ENCODE measurements at places on chromosomes 12 and 14.

- DNase-seq, result no peak
Measured at GRCh38 chr12:124381456-124382296, 86.8 kb downstream of the RFLNA start.

GRCh38 chr14:100878271-100879146 lies 25.0 kb downstream of the RTL1 start:
- DNase-seq, result no peak

- DNase-seq, result no peak
Measured at GRCh38 chr14:85402569-85403162, 127.3 kb upstream of the FLRT2 start.

GRCh38 chr14:66009089-66009488 lies 477.1 kb upstream of the CCDC196 start:
- no peak for DNase-seq

- DNase-seq, result no peak
Measured at GRCh38 chr12:106288494-106289195, 13.9 kb upstream of the TCP11L2 start.

- no peak for DNase-seq
Measured at GRCh38 chr14:105023144-105023543, 2.3 kb upstream of the CDCA4 start.

GRCh38 chr12:130288206-130288605 lies 49.5 kb upstream of the PIWIL1 start:
- no peak for DNase-seq

DNA sequence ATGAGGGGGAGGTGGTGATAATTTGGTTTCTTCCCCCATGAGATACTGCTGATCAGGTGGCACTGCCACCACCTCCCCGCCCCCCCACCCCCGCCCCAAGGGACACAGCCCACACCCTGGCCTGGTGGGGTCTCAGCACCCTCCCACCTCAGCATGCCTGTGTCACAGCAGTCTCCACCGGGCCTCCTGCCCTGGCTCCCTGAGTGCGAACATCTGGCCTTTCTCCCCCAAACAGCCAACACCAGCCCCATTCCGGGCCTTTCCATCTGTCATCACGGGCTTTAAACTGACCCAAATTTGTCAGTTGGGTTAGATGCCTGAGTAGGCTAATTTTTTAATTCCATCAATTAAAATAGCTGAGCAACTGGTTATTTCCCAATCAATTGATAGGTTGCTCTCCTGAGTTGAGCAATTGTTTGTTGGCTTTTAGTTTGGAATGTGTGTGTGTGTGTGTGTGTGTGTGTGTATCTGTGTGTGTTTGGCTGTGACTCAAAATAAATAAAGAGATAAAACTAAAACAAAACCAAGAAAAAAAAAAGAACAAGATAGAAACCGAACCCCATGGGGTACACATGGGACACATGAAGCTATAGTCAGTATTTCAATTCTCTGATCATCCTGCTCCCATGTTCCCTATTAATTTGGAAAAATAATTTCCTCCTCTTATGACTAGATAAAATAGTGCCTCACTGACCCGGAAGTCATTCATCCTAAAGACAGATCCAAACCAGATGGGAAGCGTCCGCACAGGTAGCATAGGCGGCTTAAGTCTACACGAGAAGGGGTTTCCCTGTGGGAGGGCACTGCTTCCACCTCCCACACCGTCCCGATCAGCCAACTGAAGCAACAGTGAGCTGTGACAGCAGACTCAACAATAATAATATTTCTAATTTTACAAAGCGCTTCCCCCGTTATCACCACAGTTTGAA lies 7.4 kb downstream of the SERPINA12 start:
- DNase-seq, result no peak

DNA sequence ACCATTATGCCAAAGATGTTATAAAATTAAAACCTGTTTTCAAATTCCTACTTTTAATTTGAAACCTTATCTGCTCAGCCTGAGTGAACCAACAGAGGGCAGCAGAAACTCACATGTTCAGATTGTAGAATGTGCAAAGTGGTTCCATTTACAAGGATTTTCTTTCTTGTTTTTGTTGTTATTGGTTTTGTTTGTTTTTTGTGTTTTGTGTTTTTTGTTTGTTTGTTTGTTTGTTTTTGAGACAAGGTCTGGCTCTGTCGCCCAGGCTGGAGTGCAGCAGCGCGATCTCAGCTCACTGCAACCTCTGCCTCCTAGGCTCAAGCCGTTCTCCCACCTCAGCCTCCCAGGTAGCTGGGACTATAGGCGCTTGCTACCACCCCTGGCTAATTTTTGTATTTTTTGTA lies 22.8 kb upstream of the GARIN2 start:
- DNase-seq, result no peak

- no peak for DNase-seq
Measured at GRCh38 chr12:3996322-3996721, 123.1 kb upstream of the PARP11 start.

GRCh38 chr12:2627835-2628191 lies 167.0 kb upstream of the FKBP4 start:
- DNase-seq, result no peak

DNA sequence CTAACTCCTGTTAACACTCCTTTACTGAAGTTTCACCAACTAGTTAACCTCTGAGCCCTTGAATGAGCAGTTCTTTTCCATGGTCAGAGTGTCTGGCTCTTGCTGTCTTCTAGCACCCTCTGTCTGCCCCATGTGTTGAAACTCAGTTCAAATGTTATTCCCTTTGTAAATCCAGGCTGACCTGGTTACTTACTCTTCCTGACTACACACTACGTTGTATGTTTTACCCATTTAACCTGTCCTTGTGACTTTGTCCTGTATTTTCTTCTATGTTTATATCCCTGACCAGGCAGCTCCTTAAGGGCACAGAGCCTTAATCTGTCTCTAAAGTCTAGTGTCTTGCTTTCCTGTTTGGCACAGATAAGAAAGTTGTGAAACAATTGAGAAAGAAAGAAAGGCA lies 389.0 kb upstream of the RPL10L start:
- DNase-seq, result no peak

- DNase-seq, result no peak
Measured at GRCh38 chr14:74302152-74302628, 544 bp downstream of the ABCD4 start.

GRCh38 chr12:57162553-57163125 lies 15.2 kb upstream of the LRP1-AS start:
- no peak for DNase-seq

DNA sequence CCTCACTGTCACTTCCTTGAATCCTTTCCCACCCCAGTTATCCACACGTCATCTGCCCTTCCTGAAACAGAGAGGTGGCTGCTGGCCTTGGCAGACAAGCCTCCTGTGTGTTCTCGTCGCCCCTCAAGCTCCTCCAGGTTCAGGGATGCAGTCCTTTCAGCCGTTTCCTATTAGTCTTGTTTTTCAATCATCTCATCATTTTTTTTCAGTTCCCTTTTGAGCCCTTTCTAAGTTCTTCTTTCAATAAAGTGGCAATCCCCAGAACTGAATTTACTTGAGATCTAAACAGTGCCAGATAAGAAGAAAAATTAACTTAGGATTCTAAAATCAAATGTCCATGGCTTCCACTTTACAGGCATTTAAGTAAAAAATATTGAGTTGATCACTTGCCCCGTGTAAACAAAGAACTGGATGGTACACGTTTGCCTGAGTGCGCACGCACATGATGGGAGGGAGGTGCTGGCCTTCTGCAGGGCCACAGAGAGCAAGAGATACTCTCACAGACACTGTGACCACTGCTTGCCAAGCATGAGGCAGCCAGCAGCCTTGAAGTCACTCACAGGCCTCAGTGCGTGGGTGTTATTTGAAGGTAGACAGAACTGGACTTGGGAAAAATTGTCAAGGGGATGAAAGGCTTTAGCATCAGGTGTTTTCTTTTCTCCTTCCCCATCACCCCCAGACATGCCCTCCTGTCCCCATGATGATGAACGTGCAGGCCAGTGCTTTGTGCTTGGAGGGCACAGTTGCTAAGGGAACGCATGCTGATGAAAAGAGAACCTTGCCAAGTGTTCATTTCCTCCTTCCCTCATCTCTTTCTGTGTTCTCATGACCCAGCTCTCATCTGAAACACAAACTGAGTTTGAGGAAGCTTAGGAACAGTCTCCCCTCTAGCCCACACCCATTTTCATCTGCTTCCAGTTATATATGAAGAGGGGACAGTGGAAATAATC lies 408.3 kb downstream of the EGLN3 start:
- DNase-seq, result no peak

DNA sequence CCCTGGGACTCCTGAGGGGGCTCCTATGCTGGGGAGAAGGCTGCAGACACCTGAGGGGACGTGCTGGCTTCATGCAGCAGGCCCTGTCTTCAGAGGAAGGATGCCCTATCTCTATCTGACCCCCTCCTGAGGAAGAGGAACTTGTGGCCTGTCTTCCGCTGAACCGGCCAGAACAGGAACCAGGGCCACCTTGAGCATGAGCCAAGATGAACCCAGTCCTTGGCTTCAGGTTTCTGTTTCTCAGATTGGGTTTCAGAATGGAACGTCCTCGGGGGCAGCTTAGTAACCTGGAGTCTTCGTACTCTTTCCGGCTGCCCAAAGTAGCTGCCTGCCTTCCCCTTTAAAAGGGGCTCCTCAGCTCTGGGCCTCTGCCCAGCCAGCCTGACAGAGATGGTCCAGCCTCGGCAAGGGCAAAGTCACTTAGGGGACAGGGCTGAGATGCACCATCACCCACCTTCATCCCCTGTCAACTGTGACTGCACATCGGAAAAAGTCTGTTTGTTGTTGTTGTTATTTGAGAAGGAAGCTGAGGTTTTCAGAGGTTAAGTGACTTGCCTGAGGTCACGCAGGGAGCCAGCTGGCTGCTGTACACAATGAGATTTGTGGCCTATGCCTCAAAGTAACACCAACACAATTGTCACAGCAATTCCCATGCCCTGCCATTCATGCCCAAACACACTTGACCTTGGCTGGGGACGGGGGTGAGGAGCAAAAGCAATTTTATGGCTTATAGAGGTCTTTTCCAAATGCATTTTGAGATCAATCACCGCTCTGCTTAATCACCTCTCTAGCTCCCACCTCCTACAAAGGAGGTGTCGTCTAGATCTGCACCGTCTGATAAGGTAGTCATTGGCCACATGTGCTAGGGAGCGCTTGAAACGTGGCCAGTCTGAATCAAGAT lies 13.4 kb downstream of the ASB2 start:
- peak; percentile 85 for DNase-seq

- DNase-seq, result no peak
Measured at GRCh38 chr12:700016-700415, 36.8 kb upstream of the NINJ2 start.

DNA sequence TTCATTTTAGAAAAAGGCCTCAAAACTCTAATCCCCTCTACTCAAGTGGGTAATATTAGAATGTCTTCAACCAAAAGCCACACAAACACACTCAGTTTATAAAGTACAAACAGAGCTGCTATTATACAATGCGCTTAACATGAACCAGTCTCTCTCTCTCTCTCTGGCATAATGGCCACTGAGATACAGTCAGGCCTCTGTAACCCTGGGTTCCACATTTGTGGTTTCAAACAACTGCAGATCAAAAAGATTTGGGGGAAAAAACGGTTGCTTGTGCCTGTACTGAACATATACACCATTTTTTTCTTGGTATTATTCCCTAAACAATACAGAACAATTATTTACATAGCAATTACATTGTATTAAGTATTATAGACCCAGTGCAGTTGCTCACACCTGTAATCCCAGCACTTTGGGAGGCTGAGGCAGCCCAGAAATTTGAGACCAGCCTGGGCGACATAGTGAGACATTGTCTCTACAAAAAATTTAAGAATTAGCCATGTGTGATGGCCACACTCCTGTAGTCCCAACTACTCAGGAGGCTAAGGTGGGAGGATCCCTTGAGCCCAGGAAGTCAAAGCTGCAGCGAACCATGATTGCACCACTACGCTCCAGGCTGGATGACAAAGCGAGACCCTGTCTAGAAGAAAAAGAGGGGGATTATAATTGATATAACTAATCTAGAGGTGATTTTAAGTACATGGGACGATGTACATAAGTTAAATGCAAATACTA lies 5.6 kb downstream of the SLC11A2 start:
- no peak for DNase-seq

- no peak for DNase-seq
Measured at GRCh38 chr14:35576260-35576659, 42.3 kb downstream of the INSM2 start.

DNA sequence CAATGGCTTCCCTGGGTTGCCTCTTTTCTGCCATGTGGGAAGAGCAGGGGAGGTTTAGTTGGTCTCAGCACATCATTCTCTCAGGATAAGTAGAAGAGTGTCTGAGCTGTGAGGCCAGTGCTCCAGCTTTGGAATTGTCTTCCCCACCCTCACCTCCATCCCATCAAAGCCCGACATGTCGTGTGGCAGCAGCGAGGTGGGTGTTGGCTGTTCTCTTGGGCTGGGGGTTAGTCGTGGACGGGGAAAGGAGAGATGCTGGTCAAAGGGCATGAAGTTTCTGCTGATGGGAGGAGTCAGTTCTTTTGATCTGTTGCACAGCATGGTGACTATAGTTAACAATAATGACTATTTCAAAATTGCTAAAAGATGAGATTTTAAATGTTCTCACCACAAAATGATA lies 404.2 kb downstream of the TMEM121 start:
- DNase-seq, result no peak

- DNase-seq, result no peak
Measured at GRCh38 chr12:49342914-49343731, 3.6 kb upstream of the DNAJC22 start.

GRCh38 chr12:80195074-80195726 lies 95.9 kb downstream of the OTOGL start:
- DNase-seq, result no peak

- no peak for DNase-seq
Measured at GRCh38 chr12:69851976-69852375, 26.9 kb downstream of the MYRFL start.

- peak; percentile 93 for DNase-seq
Measured at GRCh38 chr14:77376771-77377501, at the start of the genes SAMD15 and TMED8. Gene SAMD15 (plus strand): TSS chr14:77377379. CDS start chr14:77377419, 40 bp downstream. Gene TMED8 (minus strand): TSS chr14:77377094. CDS start chr14:77377053, 41 bp downstream.

GRCh38 chr14:61277232-61277631 lies 3.9 kb downstream of the TMEM30B start:
- no peak for DNase-seq

GRCh38 chr14:102439556-102439955 lies 70.0 kb downstream of the ANKRD9 start:
- no peak for DNase-seq

DNA sequence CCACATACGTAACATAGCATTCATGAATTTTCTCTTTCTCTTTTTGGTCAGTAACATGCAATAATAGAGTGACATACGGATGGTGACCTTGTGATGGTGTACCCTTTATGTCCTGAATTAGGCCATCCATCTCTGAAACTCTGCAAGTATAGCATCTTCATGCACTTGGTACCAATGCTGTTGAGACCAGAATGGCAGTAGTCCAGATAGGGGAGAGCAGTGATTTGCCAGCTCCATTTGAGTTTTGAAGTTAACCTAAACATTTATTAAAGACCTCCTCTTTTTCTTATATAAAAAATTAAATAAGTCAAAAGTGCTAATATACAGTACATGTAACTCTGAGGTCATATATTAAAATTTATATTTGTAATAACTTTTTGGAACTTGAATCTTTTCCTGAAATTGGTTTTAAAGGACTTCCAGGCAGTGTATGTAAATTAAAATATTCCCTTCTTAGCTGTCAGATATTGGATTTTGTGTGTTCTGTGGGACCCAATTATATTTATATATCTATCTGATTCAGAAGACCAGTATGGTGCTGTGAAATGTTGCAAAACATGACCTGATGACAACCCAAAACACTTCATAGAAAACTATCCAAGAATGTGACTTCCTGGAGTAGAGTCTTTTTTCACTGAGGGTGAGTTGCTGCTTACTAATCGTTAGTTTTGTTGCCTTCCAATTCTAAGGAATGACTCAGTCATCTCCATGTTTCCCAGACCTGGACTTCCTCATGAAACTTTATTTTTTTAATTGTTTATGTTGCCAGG lies 3.5 kb downstream of the ELK3 start:
- DNase-seq, result no peak

GRCh38 chr14:50839048-50839447 lies 8.1 kb upstream of the NIN start:
- no peak for DNase-seq

- DNase-seq, result no peak
Measured at GRCh38 chr12:85188619-85189018, 91.4 kb upstream of the ALX1 start.

All from GM06990 (cell line).